Aorta (tissue), 5 donors: ENCODE measurements at places on chromosomes 7 and 10. TPM values are rescaled to one million over a fixed set of nuclear protein-coding genes. Genes with fewer than 3 reads are reported as not detected.

GRCh38 chr7:105219771-105220160, 169.0 kb downstream of the SRPK2 start:
- DNase-seq, result no peak
- H3K36me3 ChIP-seq, result no peaks in the 10 kb centered on the region
- H3K4me1 ChIP-seq, result no peaks in the 10 kb centered on the region

- no peaks in the 10 kb centered on the region for H3K36me3 ChIP-seq
- no peak overlapping the region for H3K4me3 ChIP-seq
- no peak overlapping the region for H3K27ac ChIP-seq
- no peaks in the 10 kb centered on the region for H3K27me3 ChIP-seq
- no peaks in the 10 kb centered on the region for H3K4me1 ChIP-seq
Measured at GRCh38 chr7:126699707-126700106, 553.0 kb downstream of the GRM8 start.

DNA sequence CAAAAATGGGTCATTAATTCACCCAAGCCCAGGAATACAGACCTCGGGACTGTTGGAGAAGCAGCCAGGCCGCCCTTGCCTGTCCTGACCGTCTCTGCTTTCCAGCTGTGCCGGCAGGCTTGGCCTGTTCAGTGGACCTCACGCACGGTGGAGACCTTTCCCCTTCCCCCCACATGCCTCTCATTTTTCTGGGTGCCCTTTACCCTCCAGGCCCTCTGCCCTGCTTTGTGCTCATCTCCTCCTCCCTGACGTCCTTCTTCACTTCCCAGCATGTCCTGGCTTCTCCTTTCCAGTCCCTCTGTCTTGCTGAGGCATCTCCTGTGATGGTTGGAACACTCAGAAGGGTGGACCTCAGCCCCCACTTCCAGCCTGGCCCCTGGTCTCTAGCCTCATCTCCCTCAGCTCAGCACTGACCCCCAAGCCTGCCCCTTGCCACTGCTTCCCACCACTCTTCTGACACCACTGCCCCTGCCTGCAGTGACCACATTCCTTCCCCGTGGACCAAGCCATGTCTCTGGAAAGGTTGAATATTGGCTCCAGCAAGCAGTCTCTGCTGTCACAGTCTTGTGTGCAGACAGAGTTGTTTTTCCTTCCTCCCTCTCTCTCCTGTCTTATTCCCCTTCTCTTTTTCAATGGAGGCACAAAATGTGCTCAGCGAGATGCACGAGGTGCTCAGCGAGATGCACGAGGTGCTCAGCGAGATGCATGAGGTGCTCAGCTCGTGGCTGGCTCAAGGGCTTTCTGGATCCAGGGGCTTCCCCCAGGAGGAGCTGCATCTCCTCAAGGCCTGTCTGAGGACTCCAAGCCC, 14.9 kb downstream of the BAG3 start:
- H3K4me3 ChIP-seq, result no peak overlapping the region
- no peak for DNase-seq
- H3K36me3 ChIP-seq, result no peaks in the 10 kb centered on the region
- H3K27me3 ChIP-seq, result no peaks in the 10 kb centered on the region
- H3K27ac ChIP-seq, result no peak overlapping the region

- H3K27me3 ChIP-seq, result peaks cover 2% of the 10 kb centered on the region
- no peaks in the 10 kb centered on the region for H3K4me1 ChIP-seq
- no peak overlapping the region for H3K27ac ChIP-seq
- DNase-seq, result no peak
Measured at GRCh38 chr7:99953649-99954048, 22.2 kb downstream of the AZGP1 start.

DNA sequence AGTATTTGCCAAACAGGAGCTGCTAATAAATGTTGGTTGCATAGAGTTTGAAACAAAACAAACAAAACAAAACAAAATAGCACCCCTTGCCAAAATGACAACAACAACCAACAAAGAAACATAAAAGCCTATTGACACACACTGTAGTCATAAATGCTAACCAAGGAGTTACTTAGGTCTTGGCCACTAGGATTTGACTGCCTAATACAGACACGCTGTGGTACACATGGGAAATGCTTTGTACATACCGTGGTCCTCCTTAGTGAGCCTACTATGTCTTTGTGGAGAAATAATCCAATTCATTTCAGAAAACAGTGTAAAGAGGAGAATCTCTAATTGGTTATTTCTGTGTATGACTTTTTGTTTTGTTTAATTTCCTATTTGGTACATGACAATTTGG, 53.2 kb upstream of the MTPN start:
- no peaks in the 10 kb centered on the region for H3K36me3 ChIP-seq
- no peak overlapping the region for H3K27ac ChIP-seq
- H3K27me3 ChIP-seq, result no peaks in the 10 kb centered on the region
- no peak overlapping the region for H3K4me3 ChIP-seq
- no peak for DNase-seq
- no peaks in the 10 kb centered on the region for H3K4me1 ChIP-seq

ARHGAP21 gene
- polyA plus RNA-seq, result 39.7 TPM

GRCh38 chr7:43004082-43004481, 71.9 kb downstream of the MRPL32 start:
- no peak overlapping the region for H3K4me3 ChIP-seq
- H3K4me1 ChIP-seq, result no peaks in the 10 kb centered on the region
- no peaks in the 10 kb centered on the region for H3K36me3 ChIP-seq
- peaks cover 3% of the 10 kb centered on the region for H3K27me3 ChIP-seq

UPK3BL2 gene
- 4.0 TPM for polyA plus RNA-seq

GRCh38 chr10:111209692-111210091, 132.9 kb downstream of the ADRA2A start:
- no peak for DNase-seq
- no peak overlapping the region for H3K27ac ChIP-seq
- no peak overlapping the region for H3K4me3 ChIP-seq
- no peaks in the 10 kb centered on the region for H3K4me1 ChIP-seq

DNA sequence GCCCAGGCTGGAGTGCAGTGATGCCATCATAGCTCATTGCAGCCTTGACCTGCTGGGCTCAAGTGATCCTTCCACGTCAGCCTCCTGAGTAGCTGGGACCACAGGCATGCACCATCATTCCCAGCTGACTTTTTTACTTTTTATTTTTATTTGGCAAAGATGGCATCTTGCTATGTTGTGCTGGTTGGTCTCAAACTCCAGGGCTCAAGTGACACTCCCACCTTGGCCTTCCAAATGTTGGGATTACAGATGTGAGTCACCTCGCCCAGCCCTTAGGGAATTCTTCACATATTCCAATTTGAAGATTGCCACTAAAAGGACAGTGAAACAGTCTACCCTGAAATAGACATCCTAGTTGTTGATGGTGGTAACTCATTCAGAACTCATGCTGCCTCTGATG, 27.7 kb downstream of the SUGCT start:
- H3K4me1 ChIP-seq, result no peaks in the 10 kb centered on the region
- H3K27ac ChIP-seq, result no peak overlapping the region
- no peaks in the 10 kb centered on the region for H3K36me3 ChIP-seq
- no peak for DNase-seq
- no peak overlapping the region for H3K4me3 ChIP-seq

DNA sequence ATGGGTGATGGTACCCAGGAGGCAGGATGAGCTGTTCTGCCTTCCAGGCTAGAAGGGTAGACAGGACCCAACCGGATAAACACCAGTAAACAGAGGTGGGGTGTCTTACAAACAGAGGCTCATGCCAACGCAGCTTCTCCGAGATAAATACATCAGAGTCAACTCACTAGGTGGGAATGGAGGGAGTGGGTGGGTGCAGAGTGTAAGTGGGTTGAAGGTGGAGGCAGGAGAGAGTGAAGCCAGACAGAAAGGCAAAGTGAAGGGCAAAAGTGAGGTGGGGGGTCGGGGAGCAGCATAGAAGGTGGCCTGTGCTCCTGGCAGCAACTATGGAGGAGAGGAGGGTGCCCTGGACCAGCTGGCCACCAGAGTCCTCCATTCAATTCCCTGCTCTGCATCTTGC, 40.4 kb upstream of the COL13A1 start:
- no peak for DNase-seq
- H3K27ac ChIP-seq, result no peak overlapping the region
- no peaks in the 10 kb centered on the region for H3K36me3 ChIP-seq
- H3K4me3 ChIP-seq, result no peak overlapping the region
- H3K4me1 ChIP-seq, result no peaks in the 10 kb centered on the region

GRCh38 chr10:68231817-68232251, at the start of gene ATOH7:
Gene ATOH7, minus strand, starts transcription at chr10:68232113. Its CDS starts 436 bp downstream, at chr10:68231677.
- no peak within 1 kb of the TSS for H3K27ac ChIP-seq

DNA sequence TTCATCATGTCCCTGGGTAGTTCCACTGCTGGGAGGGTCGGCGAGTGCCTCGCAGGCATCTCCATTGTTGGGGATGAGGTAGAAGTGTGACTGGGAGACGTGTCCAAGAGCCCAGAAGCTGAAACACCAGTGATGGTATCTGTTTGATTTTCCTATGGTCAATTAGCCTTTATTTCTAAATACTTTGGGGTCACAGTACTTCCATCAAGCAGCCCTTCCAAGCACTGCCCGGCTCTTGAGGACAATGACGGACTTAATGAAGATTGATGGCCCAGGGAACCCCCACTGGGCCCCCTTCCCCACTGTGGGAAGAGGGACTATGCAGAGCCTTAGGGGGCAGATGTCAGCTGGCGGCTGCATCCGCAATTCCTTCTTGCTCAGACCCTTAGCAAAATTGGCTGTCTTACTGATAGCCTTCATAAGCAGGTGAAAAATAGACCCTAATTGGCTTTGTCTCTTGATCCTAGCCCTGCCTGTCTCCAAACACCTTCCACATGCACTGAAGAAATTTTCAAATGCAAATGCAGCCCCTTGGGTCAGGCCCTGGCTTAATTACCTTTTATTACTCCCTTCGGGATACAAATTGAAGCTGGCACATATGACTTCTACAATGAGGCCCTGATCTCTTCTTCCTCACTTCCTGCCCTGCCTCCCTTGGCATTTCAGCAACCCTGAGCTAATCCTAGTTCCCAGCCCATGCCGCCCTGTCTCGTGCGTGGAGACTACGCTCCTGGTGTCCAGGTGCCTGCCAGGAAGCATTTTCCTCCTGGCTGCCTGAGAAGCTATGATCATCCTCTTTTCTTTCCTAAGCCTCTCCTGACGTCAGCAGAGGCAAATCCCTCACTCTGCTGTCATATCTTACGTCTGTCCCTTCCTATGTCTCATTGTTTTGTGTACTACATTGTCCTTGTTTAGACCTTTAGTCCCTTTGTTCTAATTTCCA, 124.5 kb upstream of the GDF10 start:
- H3K4me1 ChIP-seq, result no peaks in the 10 kb centered on the region
- H3K27me3 ChIP-seq, result no peaks in the 10 kb centered on the region
- no peaks in the 10 kb centered on the region for H3K36me3 ChIP-seq
- no peak overlapping the region for H3K27ac ChIP-seq
- no peak overlapping the region for H3K4me3 ChIP-seq

DNA sequence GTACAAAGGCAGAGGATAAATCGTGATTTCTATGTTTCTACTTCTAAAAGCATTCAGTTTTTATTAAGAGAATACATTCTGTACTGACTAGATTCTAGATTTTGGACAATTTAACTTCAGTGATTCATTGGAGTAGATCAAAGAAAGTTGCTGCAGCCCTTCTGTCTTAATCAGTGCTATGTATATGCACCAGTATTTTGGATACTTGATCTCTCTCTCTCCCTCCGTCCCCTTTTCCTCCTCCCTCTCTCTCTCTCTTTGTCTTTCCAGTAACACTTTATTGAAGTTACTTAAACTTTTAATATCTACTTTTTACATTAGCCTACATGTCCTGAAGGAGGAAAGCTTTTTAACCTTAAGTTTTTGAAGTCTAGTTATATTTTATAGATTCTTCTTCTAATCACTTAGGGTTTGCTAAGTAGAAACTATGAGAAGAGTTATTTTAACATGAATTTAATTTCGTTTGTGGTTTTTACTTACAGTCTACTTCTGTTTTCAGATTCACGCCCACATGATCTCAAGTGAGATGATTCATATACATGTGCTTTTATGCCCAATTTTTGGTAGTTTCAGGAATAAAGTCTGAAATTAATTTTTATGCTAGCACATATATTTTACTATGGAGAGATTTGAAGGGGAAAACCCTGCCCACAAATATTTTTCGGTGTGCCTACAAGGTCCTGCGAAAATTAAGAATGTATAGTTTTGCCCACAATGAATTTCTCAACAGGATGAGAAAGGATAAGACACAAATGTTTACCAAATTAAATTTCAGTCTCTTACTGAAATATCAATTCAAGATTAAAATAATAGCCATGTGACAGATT, 9.1 kb downstream of the MDFIC start:
- H3K27ac ChIP-seq, result no peak overlapping the region
- no peaks in the 10 kb centered on the region for H3K27me3 ChIP-seq
- DNase-seq, result no peak

- no peak overlapping the region for H3K4me3 ChIP-seq
- H3K27me3 ChIP-seq, result no peaks in the 10 kb centered on the region
- H3K4me1 ChIP-seq, result peaks cover 27% of the 10 kb centered on the region
Measured at GRCh38 chr10:75508814-75509306, 77.4 kb downstream of the LRMDA start.

ITPRID1 gene
- polyA plus RNA-seq, result not detected

DNA sequence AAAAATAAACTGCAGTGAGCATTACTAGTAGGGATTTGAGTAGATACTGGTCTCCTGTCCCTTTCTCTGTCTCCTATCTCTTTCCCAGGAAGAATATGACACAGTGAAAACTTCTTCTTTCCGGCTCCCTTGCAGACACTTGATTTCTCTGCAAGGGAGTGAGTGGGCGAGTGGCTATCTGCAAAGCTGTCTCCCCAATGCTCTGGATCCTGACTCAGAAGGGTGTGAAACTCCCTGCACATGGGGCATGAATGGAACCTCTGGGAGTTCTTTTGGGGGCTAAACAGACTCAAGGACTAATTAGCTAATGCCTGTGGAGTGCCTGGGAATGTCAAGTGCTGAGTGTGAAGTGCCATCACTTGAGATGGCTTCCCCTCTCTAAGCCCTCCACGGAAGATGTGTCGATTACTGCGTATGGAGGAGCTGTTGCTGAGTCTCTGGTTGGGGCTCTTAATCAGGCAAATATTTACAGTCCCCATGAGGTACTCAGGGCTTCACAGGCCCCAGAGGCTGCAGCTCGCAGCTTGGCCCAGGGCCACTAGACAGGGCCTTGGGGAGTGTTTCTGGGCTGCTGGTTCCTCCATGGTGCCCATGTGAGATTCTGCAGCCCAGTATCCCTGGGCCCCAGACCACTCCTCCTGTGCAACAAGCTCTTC, 139.8 kb downstream of the RPS24 start:
- H3K27me3 ChIP-seq, result no peaks in the 10 kb centered on the region
- DNase-seq, result peak; percentile 38
- no peaks in the 10 kb centered on the region for H3K36me3 ChIP-seq

DNA sequence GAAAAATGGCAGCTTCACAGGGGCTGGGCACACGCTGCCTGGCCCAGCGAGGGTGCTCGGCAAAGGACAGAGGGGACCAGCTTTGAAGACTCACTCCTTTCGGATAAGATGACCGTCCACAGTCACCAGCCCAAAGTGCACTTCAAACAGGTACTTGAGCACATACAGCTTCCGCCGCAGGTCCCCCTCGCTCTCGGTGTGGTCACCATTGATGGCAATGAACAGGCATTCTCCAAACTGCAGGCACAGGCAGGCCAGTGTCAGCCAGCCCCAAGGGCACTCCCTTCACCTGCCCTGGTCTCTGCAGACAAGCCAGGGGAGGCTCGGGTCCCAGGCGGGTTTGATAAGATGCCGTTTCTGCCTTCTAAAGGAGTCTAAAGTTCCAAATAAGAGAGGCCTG, 11.6 kb downstream of the HPS1 start:
- no peak overlapping the region for H3K4me3 ChIP-seq
- H3K27me3 ChIP-seq, result no peaks in the 10 kb centered on the region
- no peaks in the 10 kb centered on the region for H3K4me1 ChIP-seq
- DNase-seq, result no peak
